Stimulated activated CD8-positive, alpha-beta memory T cell treated with anti-CD3 and anti-CD28 coated beads, Interleukin-15, amount 100 ng/mL, for 4 hours (primary cell): ENCODE measurements at places on chromosomes 5 and 9.

- DNase-seq = no peak
These were observed 66.2 kb downstream of the TRIO start for GRCh38 chr5:14209222-14209822.

DNA sequence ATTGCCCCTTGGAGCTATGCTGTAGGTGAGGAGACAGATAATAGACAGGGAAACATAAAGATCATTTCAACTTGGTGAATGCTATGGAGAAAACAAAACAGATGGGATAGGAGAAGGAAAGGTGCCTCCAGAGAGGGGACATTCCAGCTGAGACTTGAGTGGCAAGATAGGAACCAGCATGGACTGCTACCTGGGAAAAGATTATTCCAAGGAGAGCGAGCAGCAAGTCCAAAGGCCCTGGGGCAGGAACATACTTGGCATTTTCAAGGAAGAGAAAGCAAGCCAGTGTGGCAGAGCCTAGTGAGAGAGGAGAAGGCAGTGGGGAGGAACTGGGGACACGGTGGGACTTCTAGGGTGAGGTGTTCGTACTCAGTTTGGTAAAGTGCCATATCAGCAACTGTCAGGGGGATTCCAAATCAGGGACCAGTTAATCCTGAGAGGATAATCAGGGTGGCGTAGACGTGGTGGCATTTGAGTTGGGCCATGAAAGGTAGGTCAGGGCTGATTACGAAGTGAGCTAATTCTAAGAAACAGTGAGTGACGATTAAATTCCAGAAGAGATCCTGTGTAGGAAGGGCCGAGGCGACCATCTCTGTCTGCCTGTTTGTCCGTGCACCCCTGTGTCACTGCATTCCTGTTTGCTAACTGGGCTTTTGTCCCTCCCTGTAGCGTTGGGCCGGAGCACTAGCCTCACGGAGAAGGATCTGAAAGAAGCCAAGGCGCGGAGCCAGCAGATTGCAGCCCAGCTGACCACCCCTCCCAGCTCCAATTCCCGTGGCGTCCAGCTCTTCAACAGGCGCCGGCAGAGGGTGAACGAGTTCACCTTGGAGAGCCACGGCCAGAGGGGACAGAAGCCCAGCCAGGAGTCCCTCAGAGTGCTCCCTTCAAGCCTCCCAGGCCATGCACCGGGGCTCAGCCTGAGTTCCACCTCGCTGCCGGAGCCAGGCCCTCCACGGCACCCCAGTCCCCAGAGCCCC, 7.1 kb downstream of the SYNPO start:
- DNase-seq = no peak

- DNase-seq = no peak
These were observed 77.9 kb downstream of the FBXL7 start for GRCh38 chr5:15577831-15578230.

DNA sequence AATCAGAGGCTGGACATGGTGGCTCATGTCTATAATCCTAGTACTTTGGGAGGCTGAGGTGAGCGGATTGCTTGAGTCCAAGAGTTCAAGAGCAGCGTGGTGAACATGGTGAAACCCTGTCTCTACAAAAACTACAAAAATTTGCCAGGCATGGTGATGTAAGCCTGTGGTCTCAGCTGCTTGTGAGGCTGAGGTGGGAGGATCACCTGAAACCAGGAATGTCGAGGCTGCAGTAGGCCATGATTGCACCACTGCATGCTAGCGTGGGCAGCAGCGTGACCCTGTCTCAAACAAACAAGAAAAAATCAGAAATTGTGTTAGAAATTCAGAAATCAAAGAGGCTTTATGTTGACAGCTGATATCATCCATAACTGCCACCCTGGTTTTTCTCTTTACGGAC, 21.4 kb downstream of the JMY start:
- DNase-seq = no peak

- no peak for DNase-seq
These were observed 212.1 kb upstream of the ADRA1B start for GRCh38 chr5:159704160-159704559.

DNA sequence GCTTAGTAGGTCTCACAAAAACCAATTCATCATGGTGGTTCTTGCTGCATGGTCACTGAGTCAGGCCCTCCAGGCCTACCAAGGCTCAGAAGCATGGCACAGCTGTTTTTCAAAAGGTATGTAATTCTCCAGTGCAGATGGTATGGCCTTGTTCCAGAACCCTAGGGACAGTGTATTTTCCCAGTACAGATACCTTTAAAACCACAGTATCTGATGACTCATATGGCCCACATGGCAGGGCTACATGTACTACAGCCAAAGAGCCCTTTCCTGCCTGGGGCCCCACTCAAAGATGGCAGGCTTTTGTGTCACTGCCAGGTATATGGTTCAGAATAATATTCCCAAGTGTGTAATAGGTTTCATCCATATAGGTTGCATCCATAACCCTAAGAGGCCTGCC, 16.5 kb downstream of the CSF2 start:
- no peak for DNase-seq

- DNase-seq = no peak
These were observed 177.4 kb downstream of the NSG2 start for GRCh38 chr5:174222891-174223290.

DNA sequence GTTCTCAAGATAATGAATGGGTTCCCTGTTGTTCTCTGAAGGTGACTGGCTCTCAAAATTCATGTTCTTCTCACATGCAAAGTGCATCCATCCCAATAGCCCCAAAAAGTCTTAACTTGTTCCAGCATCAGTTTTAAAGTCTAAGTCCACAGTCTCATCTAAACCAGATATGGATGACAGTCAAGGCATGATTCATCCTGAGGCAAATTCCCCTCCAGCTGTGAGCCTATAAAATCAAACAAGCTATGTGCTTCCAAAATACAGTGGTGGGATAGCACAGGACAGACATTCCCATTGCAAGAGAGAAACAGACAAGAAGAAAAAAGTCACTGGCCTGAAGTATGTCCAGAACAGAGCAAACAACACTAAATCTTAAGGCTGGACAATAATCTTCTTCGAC, 25.4 kb downstream of the FBXO10 start:
- DNase-seq = no peak

DNA sequence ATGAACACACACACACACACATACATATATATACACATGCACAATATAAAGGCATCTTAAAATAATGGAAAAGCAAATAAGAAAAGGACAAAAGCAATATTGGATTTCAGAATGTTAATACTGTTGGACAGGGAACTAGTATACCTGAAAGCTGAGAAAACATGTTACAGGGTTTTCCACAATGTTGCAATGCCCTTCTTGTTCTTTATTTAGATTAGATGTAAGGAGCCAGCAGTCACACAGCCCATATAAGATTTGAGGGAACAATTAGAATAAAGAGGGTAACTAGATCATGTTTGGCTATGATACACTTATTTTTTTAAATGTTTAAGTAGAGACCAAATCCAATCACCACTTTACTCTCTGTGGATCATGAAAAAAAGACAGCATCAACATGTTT, 61.7 kb downstream of the SH3TC2 start:
- no peak for DNase-seq

DNA sequence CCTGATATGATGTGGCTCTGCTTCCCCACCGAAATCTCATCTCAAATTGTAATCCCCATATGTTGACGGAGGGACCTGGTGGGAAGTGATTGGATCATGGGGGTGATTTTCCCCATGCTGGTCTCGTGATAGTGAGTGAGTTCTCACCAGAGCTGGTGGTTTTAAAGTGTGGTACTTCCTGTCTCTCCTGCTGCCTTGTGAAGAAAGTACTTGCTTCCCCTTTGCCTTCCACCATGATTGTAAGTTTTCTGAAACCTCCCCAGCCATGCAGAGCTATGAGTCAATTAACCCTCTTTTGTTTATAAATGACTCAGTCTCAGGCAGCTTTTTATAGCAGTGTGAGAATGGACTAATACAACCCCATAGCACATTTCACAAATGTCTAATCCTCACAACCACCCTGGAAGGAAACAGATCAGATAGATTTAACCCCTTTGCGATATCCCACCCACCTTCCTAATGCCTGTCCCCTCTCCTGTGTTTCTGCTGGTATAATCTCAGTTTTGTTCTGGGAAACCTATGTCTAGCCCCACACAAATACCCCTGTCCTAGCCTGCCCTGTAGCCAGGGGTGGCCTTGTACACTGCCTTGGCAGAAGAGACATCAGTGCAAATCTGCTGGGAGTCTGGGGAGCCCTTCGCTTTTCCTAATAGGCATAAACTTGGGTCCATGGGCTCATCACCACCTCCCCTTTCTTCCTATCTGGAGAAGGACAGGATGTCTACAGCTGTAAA, 157.0 kb upstream of the RAI14 start:
- DNase-seq = no peak
